ENCODE measurements at places on chromosomes 1 and 21. TPM values are rescaled to one million over a fixed set of nuclear protein-coding genes. Genes with fewer than 3 reads are reported as not detected.

DNA sequence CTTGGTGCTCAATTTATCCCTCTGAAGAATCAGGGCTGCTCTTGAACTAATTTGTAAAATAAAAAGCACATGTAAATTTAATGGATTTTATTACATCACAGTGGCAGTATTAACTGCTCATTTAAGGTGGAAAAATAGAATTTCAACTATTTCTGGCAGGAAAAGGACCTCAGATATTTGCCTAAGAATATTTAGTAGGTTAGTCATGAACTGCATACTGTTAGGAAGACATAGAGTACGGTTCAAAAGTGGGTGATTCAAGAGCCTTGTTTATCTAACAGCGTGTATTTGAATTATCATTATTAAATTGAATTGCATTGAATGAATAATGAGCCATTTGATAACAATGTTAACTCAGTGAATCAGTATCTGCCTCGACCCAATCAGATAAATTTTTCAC lies 248.8 kb upstream of the PBX1 start:
- no peaks in the 10 kb centered on the region for H3K27me3 ChIP-seq
- no peak for DNase-seq
- no peaks in the 10 kb centered on the region for H3K4me1 ChIP-seq
- no peaks in the 10 kb centered on the region for H3K36me3 ChIP-seq

ABCD3 gene
- total RNA-seq = 27.3 TPM

DNA sequence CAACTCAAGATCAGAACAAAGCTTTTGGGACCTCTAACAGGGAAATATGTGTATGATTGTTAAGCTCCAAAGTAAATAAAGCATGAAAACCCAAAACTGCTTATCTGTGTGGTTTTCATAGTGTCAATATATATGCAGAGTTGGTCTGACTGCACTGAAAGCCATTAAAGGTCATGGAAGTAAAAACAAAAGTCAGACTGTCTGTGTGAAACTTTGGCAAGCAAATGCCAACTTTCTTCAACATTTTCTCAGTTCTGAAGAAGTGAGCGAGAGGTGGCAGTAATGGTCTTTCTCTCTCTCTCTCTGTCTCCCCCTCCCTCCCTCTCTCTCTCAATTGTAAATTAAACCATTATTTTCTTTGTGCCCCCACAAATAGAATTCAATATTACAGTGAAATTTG lies 100.1 kb upstream of the S1PR1 start:
- H3K4me3 ChIP-seq = no peak overlapping the region
- H3K4me1 ChIP-seq = peaks cover 4% of the 10 kb centered on the region
- no peak overlapping the region for H3K27ac ChIP-seq
- H3K36me3 ChIP-seq = no peaks in the 10 kb centered on the region

GRCh38 chr1:216533776-216534175 lies 110.5 kb upstream of the USH2A start:
- H3K27me3 ChIP-seq = no peaks in the 10 kb centered on the region
- no peak overlapping the region for H3K27ac ChIP-seq
- H3K4me1 ChIP-seq = no peaks in the 10 kb centered on the region
- H3K36me3 ChIP-seq = no peaks in the 10 kb centered on the region
- H3K4me3 ChIP-seq = no peak overlapping the region

DNA sequence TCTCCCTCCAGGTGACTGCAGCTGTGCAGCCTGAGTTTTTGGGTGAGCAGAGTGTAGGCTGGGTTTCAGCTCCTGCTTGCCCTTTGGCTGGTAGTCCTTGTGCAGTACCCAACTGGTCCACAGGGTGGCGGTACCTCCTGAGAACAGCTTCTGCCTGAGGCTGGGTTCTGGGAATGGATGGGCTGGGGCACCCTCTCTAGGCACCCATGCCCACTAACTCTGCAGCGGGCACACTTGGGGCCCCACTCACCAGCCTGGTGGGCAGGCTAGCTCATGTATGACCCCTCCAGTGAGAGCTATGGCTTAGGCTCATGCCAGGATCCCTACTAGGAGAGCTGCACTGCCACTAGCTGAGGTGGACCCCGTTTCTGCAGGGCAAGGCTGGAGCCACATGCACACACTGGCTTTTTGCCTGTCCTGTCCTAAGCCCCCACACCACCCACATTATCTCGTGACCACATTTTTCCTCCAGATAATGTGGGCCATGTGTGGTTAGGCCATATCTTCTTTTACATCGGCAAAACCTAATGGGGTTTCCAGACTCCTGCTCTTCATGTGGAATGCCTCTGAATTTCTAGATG lies 15.5 kb upstream of the GSTM4 start:
- H3K27me3 ChIP-seq = peaks cover 8% of the 10 kb centered on the region
- H3K4me3 ChIP-seq = no peak overlapping the region
- DNase-seq = peak; percentile 79
- peaks cover 17% of the 10 kb centered on the region for H3K4me1 ChIP-seq
- no peaks in the 10 kb centered on the region for H3K36me3 ChIP-seq
- H3K27ac ChIP-seq = no peak overlapping the region

GRCh38 chr21:37095821-37096220 lies 22.8 kb downstream of the TTC3 start:
- H3K36me3 ChIP-seq = peaks cover 16% of the 10 kb centered on the region
- H3K27me3 ChIP-seq = peaks cover 51% of the 10 kb centered on the region
- peaks cover 16% of the 10 kb centered on the region for H3K4me1 ChIP-seq
- H3K27ac ChIP-seq = no peak overlapping the region
- no peak overlapping the region for H3K4me3 ChIP-seq
- DNase-seq = peak; percentile 50

SLC44A5 gene
- 25.3 TPM for total RNA-seq

- no peak for DNase-seq
- no peaks in the 10 kb centered on the region for H3K36me3 ChIP-seq
- H3K27me3 ChIP-seq = no peaks in the 10 kb centered on the region
- H3K4me3 ChIP-seq = no peak overlapping the region
- no peaks in the 10 kb centered on the region for H3K4me1 ChIP-seq
These were observed 39.5 kb downstream of the RASAL2 start for GRCh38 chr1:178133239-178133989.

GRCh38 chr1:198968866-198969265 lies 330.0 kb downstream of the PTPRC start:
- H3K27ac ChIP-seq = no peak overlapping the region
- no peaks in the 10 kb centered on the region for H3K27me3 ChIP-seq
- H3K4me3 ChIP-seq = no peak overlapping the region

OR2T11 gene
- total RNA-seq = not detected

DNA sequence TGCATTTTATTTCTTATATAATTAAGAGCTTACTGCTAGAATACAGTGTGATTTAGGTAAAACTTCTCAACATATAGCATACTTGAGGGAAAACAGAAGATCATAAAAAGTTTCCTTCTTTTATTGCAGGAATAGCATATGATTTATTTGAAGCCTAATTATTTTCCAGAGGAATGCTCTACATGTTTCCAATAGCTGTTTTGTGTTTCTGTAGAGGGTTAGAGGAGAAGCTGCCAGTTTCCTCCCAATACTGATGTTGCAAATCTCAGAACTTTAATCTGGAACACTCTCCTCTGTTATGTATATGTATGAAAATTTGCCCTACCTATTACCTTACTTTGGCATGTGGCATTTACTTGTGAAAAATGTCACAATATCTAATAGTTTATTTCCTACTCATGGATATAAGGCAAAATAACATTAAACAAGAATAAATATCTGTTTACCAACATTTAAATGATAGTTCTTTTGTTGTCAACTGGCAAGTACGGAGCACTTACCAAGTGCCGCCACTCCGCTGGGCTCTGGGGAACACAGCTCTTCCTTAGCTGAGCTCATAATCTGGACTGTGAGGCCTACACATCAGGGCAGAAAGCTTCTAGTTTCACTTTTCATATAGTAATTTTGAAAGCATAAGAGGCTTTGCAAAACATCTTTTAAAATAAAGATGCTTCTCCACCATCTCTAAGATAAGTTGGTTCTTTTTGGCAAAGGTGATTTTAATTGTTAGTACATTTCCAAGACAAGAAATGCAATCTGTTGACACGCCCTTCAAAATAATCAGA lies 239.8 kb upstream of the C1orf105 start:
- no peak for DNase-seq
- H3K4me1 ChIP-seq = peaks cover 10% of the 10 kb centered on the region
- H3K36me3 ChIP-seq = no peaks in the 10 kb centered on the region
- no peak overlapping the region for H3K4me3 ChIP-seq
- H3K27ac ChIP-seq = no peak overlapping the region

GRCh38 chr1:18719786-18720451 lies 89.3 kb downstream of the PAX7 start:
- H3K4me1 ChIP-seq = peaks cover 40% of the 10 kb centered on the region
- peaks cover 84% of the 10 kb centered on the region for H3K27me3 ChIP-seq
- H3K36me3 ChIP-seq = no peaks in the 10 kb centered on the region
- no peak for DNase-seq
- H3K27ac ChIP-seq = no peak overlapping the region

All from neural progenitor cell (in vitro differentiated cells).